ENCODE measurements at places on chromosomes 13 and 19. TPM values are rescaled to one million over a fixed set of nuclear protein-coding genes. Genes with fewer than 3 reads are reported as not detected.

The LILRB5 gene
- total RNA-seq, result not detected

The FOXA3 gene
- total RNA-seq, result not detected

The PPP1R15A gene
- 194 TPM for total RNA-seq

The ADPRHL1 gene
- 1.9 TPM for total RNA-seq

The CYP4F3 gene
- total RNA-seq, result 1.4 TPM

The WDR88 gene
- total RNA-seq, result not detected

The IL4I1 gene
- total RNA-seq, result 0.34 TPM

The USHBP1 gene
- total RNA-seq, result not detected

The KLK4 gene
- total RNA-seq, result not detected

The RASIP1 gene
- 0.71 TPM for total RNA-seq

The CYP2F1 gene
- not detected for total RNA-seq

The GGN gene
- total RNA-seq, result under 0.01 TPM

The YJEFN3 gene
- 0.43 TPM for total RNA-seq

The FFAR2 gene
- total RNA-seq, result not detected

The ZNF44 gene
- 9.6 TPM for total RNA-seq

The SLC25A41 gene
- total RNA-seq, result 0.21 TPM

The KLK3 gene
- not detected for total RNA-seq

The BICRA gene
- total RNA-seq, result 7.1 TPM

The CCDC8 gene
- 16.1 TPM for total RNA-seq

The FPR3 gene
- not detected for total RNA-seq

The SIGLEC8 gene
- total RNA-seq, result not detected

The LPAR6 gene
- 13.1 TPM for total RNA-seq

The ZNF304 gene
- 13.3 TPM for total RNA-seq

The RNASEH2B gene
- 28.4 TPM for total RNA-seq

The GJB2 gene
- 153 TPM for total RNA-seq

The EEF2 gene
- 3,305 TPM for total RNA-seq

The GZMM gene
- not detected for total RNA-seq

The FOSB gene
- 15.4 TPM for total RNA-seq

The SYNGR4 gene
- not detected for total RNA-seq

All from nasal cavity respiratory epithelium epithelial cell of viscerocranial mucosa (primary cell).